ENCODE measurements at places on chromosomes 6 and 20. TPM values are rescaled to one million over a fixed set of nuclear protein-coding genes. Genes with fewer than 3 reads are reported as not detected.

Gene STX11
- 6.5 TPM for total RNA-seq

- no peak overlapping the region for H3K4me3 ChIP-seq
- no peak overlapping the region for H3K27ac ChIP-seq
- H3K27me3 ChIP-seq, result no peaks in the 10 kb centered on the region
- H3K4me1 ChIP-seq, result no peaks in the 10 kb centered on the region
- H3K36me3 ChIP-seq, result no peaks in the 10 kb centered on the region
These were observed 10.5 kb upstream of the PLN start for GRCh38 chr6:118537574-118537973.

Gene ACTL10
- 0.96 TPM for total RNA-seq

- H3K36me3 ChIP-seq, result no peaks in the 10 kb centered on the region
- no peaks in the 10 kb centered on the region for H3K4me1 ChIP-seq
- H3K27me3 ChIP-seq, result no peaks in the 10 kb centered on the region
- H3K4me3 ChIP-seq, result no peak overlapping the region
These were observed 179.6 kb downstream of the TTLL2 start for GRCh38 chr6:167504385-167504961.

Gene MMP24OS
- 58.6 TPM for total RNA-seq

GRCh38 chr6:12528581-12529363, 187.8 kb upstream of the PHACTR1 start:
- DNase-seq, result no peak
- H3K4me3 ChIP-seq, result no peak overlapping the region
- no peak overlapping the region for H3K27ac ChIP-seq
- no peaks in the 10 kb centered on the region for H3K36me3 ChIP-seq
- no peaks in the 10 kb centered on the region for H3K4me1 ChIP-seq
- H3K27me3 ChIP-seq, result no peaks in the 10 kb centered on the region

DNA sequence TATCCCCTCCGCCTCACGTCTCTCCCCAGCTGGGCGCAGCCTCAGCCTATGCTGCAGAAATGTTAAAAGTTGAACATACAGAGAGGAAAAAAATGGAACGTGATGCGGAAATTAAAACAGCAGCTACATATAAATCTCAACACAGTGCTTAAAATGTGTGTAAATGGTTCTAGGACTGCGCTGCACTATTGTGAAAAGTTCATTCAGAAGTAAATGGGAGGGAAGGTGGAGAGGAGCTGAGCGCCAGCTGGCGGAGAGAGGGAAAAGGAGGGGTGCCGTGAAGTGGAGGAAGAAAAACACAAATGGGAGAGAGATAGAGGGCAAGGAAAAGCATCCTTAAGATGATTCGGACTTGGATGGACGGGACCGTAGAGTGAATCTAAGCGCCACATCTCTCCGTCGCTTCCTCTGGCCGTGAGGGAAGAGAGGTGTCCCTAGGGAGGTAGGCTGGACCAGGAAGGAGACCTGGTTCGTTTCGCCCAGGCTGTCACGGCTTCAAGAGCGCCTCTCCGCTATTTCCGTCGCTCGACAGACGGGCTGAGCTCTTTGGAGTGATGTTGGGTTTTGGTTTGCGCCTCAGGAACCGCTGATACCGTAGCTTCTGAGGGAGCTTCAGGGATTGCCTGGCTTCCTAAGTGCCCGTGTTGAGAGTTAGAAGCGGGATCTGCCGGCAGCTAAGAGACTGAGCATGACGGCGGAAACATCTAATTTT, 113.7 kb downstream of the TRIM27 start:
- H3K4me3 ChIP-seq, result no peak overlapping the region
- no peaks in the 10 kb centered on the region for H3K4me1 ChIP-seq
- no peak for DNase-seq
- H3K27me3 ChIP-seq, result no peaks in the 10 kb centered on the region
- no peaks in the 10 kb centered on the region for H3K36me3 ChIP-seq
- no peak overlapping the region for H3K27ac ChIP-seq

Gene CSE1L
- 31.0 TPM for total RNA-seq

DNA sequence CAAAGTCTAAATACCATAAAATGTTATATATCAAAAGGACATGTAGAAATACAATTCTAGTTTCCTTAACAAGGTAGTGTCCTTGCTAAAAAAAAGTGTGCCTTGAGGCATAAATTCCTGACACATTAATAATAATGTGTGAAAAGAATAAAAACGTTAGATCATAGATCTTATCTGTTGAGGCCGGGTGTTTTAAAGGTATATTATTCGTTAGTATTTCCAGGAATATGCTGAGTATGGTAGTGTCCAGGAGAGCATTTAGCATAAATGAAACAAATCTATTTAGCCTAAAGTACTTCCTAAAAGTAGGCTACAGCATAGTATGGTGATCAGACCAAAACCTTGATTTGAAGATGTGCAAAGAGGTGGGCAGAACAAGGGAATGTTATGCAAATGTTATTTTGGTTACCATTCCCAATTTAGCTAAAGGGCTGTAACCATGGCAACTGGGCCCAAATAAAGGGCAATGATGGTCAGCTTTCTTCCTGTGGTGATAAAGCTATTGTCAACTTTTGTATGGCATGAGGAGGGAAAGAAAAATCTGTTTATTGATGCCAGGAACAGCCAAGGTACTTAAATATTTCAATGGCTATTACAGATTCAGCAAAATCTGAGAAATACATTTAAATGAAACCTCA, 18.9 kb downstream of the MKKS start:
- H3K4me3 ChIP-seq, result no peak overlapping the region
- no peaks in the 10 kb centered on the region for H3K27me3 ChIP-seq
- H3K27ac ChIP-seq, result no peak overlapping the region

DNA sequence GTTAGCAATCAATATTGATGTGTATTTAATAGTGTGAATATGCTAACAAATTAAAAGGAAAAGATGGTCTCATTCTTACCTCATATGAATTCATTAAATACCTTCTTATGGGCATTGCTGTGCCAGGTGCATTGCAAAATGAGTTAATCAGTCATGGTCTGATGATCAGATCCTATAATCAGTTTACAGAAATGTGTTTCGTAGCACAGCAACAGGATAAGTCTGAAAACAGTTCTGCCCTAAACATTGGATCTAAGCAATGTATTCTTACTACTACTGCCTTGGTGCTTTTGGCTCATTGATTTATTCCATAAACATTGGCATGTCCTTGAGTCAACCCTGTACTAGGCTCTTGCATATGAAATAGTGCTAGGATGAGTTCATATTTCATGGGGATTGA, 417.0 kb upstream of the JAG1 start:
- H3K27ac ChIP-seq, result no peak overlapping the region
- H3K27me3 ChIP-seq, result no peaks in the 10 kb centered on the region
- H3K36me3 ChIP-seq, result no peaks in the 10 kb centered on the region

DNA sequence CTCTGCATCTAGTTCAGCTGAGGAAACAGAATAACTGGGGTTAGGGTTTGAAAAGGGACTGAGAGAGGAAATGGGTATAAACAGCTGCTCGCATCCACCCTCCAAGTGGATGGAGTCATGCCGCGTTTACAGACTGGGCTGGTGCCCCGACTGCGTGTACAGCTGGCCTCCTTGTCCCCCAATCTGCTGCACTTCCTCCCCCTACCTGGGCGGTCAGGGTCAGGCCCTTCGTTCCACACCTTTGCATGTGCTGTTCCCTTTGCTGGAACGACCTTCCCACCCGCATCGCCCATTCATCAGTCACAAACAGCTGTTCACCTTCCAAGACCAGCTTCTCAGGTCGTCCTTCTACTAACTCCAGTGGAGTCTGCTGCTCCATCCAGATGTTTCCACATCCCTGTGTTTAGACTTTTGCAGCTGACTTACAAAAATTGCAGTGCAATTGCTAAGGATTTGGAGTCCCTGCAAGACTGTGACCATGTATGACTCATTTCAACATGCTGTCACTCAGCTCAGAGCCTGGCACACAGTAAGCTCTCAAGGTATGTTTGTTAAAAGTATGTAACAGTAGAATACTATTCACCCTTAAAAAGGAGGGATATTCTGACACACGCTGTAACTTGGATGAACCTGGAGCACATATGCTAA, 129.3 kb downstream of the DTNBP1 start:
- no peak overlapping the region for H3K4me3 ChIP-seq
- H3K4me1 ChIP-seq, result no peaks in the 10 kb centered on the region
- H3K36me3 ChIP-seq, result peaks cover 7% of the 10 kb centered on the region
- no peaks in the 10 kb centered on the region for H3K27me3 ChIP-seq
- H3K27ac ChIP-seq, result no peak overlapping the region

Gene GHRH
- not detected for total RNA-seq

- no peaks in the 10 kb centered on the region for H3K27me3 ChIP-seq
- no peaks in the 10 kb centered on the region for H3K4me1 ChIP-seq
- H3K36me3 ChIP-seq, result no peaks in the 10 kb centered on the region
- no peak for DNase-seq
- no peak overlapping the region for H3K4me3 ChIP-seq
These were observed 647.9 kb upstream of the AGPAT4 start for GRCh38 chr6:161921602-161922395.

- DNase-seq, result no peak
- peaks cover 1% of the 10 kb centered on the region for H3K4me1 ChIP-seq
- no peaks in the 10 kb centered on the region for H3K36me3 ChIP-seq
- no peak overlapping the region for H3K27ac ChIP-seq
- no peaks in the 10 kb centered on the region for H3K27me3 ChIP-seq
These were observed 28.4 kb downstream of the GPLD1 start for GRCh38 chr6:24460966-24461365.

DNA sequence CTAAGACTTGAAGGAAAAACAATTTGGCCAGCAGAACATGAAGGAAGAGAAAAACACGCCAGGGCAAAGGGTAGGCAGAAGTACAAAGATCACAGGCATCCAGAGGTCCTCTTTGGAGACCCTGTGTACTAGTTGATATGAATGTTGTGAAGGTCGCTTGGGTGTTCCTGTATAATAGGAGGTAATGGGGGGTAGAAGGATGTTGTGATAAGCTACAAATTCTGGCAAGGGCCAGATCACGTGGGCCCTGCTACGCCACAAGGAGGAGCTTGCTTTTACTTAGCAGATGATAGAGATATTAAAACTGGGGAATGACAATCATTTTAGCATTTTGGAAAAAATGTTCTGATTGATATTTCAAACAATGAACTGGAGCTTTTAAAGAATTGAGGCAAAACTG, 878 bp upstream of the HLA-DMA start:
- DNase-seq, result no peak
- H3K4me3 ChIP-seq, result no peak overlapping the region
- no peak overlapping the region for H3K27ac ChIP-seq
- no peaks in the 10 kb centered on the region for H3K4me1 ChIP-seq
- H3K36me3 ChIP-seq, result no peaks in the 10 kb centered on the region

Gene PGM3
- total RNA-seq, result 58.3 TPM

GRCh38 chr6:133730881-133731280, 158.0 kb upstream of the TCF21 start:
- H3K36me3 ChIP-seq, result no peaks in the 10 kb centered on the region
- H3K4me1 ChIP-seq, result no peaks in the 10 kb centered on the region
- no peak overlapping the region for H3K27ac ChIP-seq
- no peaks in the 10 kb centered on the region for H3K27me3 ChIP-seq

GRCh38 chr20:36865076-36865860, 10.7 kb upstream of the TLDC2 start:
- no peaks in the 10 kb centered on the region for H3K27me3 ChIP-seq
- no peaks in the 10 kb centered on the region for H3K4me1 ChIP-seq
- no peak overlapping the region for H3K27ac ChIP-seq
- no peak for DNase-seq
- no peaks in the 10 kb centered on the region for H3K36me3 ChIP-seq

DNA sequence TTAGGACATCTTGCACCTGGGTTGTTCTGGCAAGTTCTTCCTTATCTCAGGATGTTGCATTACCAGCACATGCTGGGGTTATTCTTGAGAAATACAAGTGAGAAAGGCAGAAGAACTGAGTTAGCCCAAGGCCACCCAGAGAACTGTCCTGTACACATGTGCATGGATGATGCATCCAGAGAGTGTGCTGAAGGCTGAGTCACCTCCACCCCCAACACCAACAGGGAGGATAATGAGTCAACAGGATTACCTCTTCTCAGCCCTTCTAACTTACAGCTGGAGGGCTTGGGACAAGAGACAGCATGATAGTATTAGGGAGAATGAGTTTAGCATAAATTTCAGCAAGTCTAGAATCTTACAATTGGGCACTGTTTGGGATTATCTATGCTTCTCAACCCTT, 8.5 kb downstream of the SCGN start:
- no peak overlapping the region for H3K27ac ChIP-seq
- H3K4me1 ChIP-seq, result no peaks in the 10 kb centered on the region
- no peak for DNase-seq
- H3K27me3 ChIP-seq, result no peaks in the 10 kb centered on the region
- no peaks in the 10 kb centered on the region for H3K36me3 ChIP-seq

DNA sequence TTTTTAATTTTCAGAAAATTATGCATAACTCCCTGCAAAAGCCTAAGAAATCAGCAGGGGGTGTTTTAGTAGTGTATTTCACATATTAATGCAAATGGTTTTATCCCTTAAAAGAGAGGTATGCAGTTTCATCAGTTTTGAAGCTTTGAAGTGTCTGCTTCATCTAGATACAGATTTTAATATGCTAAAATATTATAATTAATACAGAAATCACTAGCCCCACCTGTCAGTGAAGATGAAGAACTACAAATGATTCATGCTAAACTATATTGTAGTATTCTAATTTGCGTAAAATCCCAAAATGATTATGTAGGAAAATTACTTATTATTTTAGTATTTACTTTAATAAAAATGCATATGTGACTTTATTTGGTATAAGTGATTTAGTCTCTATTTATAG, 2.9 kb upstream of the TFB1M start:
- H3K4me1 ChIP-seq, result peaks cover 2% of the 10 kb centered on the region
- no peak for DNase-seq
- H3K4me3 ChIP-seq, result no peak overlapping the region
- no peak overlapping the region for H3K27ac ChIP-seq
- no peaks in the 10 kb centered on the region for H3K36me3 ChIP-seq
- H3K27me3 ChIP-seq, result no peaks in the 10 kb centered on the region

Gene CLPSL1
- total RNA-seq, result not detected

GRCh38 chr6:143394389-143394788, 56.1 kb downstream of the ADAT2 start:
- H3K27ac ChIP-seq, result no peak overlapping the region
- no peaks in the 10 kb centered on the region for H3K27me3 ChIP-seq
- DNase-seq, result no peak
- H3K4me3 ChIP-seq, result no peak overlapping the region
- no peaks in the 10 kb centered on the region for H3K36me3 ChIP-seq

Gene CYB5R4
- 22.8 TPM for total RNA-seq

Gene MAFB
- 55.0 TPM for total RNA-seq

GRCh38 chr6:133341607-133342158, 100.5 kb downstream of the EYA4 start:
- no peaks in the 10 kb centered on the region for H3K27me3 ChIP-seq
- no peak overlapping the region for H3K27ac ChIP-seq
- no peaks in the 10 kb centered on the region for H3K36me3 ChIP-seq
- H3K4me3 ChIP-seq, result no peak overlapping the region

DNA sequence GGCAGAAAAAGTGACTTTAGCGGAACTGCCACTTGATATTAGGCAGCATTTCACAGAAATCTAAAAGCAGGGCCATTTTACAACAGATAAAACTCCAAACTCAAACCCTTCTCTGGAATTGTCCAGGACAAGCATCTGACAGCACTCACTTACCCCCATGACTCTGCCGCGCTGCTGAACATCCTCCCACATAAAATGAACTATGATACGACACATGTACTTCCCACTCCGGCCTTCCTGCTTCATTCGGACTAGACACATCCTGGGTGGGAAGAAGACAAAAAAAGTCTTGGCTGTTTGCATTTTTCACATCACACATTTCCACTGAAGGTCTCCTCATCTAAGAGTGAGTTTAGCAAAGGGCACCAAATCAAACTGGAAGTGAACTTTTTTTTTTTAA, 54.8 kb upstream of the FAM83C start:
- DNase-seq, result no peak
- H3K4me1 ChIP-seq, result no peaks in the 10 kb centered on the region
- no peak overlapping the region for H3K4me3 ChIP-seq
- H3K27ac ChIP-seq, result no peak overlapping the region
- peaks cover 11% of the 10 kb centered on the region for H3K36me3 ChIP-seq
- H3K27me3 ChIP-seq, result no peaks in the 10 kb centered on the region

Gene ULBP3
- 0.39 TPM for total RNA-seq
